Hypothalamus (tissue), 51 donors: ENCODE measurements at places on chromosomes 7 and 10.

DNA sequence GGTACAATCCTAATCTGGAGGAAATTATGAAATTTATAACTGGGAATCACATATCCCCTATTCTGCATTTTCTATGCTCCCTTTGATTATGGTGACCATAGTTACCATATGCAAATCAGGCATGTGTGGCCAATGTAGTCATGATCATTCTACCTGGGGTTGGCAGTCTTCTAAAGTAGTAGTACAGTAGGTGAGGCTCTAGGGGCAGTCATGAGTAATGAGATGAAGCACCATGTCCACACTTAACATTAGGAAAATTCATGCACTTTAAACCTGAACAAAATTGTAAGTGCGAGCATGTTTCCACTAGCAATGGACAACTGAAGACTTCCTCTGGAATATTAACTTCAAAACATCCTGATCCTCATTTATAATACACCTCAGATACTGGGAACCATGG, 545.9 kb downstream of the SUGCT start:
- no peak for DNase-seq

DNA sequence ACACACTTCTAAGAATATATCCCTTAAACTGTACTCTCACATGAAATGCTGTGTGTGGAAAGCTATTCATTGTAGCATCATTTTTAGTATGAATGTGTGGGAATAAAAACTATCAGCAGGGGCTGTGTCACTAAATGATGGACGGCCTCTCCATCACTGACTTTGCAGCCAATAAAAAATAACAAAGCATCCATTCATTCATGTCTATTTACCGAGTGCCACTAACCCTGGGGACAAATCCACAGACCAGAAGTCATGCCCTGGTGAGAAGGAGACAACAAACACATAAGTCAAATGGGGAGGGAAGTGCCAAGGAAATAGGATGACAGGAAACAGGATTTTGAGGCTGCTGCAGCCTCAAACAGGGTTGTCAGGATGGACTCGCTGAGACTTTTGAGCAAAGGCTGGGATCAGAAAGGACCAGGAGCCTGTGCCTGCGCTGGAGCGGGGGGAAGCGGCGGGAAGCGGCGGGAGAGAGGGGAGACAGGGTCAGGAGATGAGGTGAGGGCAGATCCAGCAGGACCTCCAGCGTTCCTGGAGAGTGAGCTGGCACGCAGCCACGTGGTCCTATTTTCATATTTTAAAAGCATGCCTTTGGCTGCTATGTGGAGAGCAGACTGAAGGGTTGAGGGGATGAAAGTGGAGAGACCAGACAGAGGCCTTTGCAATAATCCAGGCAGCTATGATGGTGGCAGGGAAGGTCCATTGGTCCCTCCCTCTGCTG, 2.2 kb upstream of the NOM1 start:
- DNase-seq, result no peak

GRCh38 chr10:113430634-113431397, 122.0 kb upstream of the HABP2 start:
- no peak for DNase-seq

GRCh38 chr7:101545441-101546190, 83.5 kb downstream of the MYL10 start:
- no peak for DNase-seq

GRCh38 chr7:32583791-32584190, 88.5 kb downstream of the AVL9 start:
- DNase-seq, result no peak

GRCh38 chr10:44619975-44620374, 235.1 kb upstream of the CXCL12 start:
- no peak for DNase-seq

DNA sequence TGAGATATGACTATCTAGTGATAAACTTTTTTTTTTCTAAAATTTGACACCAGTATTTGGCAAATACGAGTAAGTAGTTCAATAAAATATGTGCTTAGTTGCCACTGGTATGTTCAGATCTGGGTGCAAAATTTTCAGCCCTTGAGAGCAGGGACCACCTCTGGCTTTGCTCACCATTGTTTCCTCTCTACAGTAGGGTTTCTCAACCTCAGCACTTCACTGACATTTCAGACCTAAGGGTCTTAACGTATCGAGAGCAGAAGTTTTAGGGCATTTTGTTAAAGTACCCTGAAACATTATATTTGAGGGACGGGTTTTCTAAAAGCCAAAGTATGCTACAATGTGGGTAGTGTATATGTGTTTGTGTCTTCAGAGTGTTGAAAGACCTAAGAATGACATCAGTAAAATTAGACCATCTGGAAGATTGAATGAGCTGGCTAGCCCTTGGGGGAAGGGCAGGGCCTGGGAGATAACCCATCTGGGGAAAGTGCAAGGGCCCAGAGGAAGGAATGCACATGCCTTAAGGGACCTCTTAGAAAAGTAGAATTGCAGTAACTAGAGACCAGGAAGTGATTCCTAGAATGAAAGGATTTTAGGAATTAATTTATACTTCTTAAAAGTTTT, 11.8 kb downstream of the BZW2 start:
- no peak for DNase-seq

DNA sequence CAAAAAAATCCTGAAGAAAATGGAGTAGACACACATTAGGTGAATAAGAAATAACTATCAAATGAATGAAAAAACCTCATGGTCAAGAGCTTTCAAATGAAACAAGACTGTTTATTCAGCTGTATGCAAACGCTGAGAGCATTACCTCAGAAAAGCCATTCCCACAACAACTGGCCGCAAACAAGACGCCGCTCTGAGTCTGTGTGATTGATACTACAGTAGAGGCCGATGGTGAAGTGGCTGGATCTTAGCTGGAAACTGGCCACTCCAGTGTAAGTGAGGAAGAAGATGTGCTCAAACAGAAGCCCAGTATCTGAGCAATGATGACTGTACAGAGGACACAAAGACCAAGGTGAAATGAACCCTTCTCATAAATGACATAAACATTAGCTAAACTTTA, 252.4 kb upstream of the GHITM start:
- no peak for DNase-seq

DNA sequence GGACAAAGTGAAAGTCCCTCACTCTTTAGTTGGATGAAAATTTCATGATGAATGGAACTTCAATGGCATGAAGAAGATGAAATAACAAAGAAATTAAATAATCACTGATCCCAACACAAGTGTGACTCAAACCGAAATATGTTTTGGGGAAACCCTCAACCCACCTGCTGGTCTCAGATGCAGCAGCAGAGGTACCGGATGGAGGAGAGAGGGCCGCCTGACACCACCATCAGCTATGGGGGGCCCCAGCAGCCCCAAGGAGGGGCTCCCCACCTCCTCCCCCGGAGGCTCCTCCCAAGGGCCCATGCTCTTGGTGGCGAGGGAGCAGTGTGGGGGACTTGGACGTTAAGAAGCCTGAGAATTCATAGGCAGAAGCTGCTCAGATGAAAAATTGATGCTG, 137.2 kb upstream of the ADARB2 start:
- no peak for DNase-seq

GRCh38 chr7:142647749-142648148, 101.5 kb upstream of the PRSS1 start:
- DNase-seq, result no peak

DNA sequence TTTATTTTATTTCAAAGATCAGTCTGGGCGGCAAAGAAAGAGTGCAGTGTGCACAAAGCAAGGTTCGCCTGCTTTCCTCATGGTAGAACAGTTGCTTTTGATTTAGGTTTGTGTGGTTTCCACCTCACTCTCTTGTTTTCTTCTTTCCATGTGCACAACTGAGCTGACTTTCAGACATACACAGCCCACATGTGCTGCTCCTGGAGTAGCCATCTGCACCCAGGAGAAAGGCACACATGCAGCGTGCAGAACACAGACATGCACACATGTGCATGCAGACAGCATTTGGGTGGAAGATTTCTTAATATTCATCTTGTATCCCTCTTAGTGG, 302.1 kb downstream of the FZD1 start:
- DNase-seq, result no peak

- no peak for DNase-seq
These were observed 85.8 kb downstream of the GSAP start for GRCh38 chr7:77330169-77330882.

GRCh38 chr10:49649294-49649693, 30.2 kb upstream of the C10orf53 start:
- DNase-seq, result no peak

GRCh38 chr10:110163192-110163773, 44.1 kb upstream of the MXI1 start:
- DNase-seq, result no peak

- DNase-seq, result no peak
These were observed 211.6 kb downstream of the SFMBT2 start for GRCh38 chr10:7199152-7199760.

DNA sequence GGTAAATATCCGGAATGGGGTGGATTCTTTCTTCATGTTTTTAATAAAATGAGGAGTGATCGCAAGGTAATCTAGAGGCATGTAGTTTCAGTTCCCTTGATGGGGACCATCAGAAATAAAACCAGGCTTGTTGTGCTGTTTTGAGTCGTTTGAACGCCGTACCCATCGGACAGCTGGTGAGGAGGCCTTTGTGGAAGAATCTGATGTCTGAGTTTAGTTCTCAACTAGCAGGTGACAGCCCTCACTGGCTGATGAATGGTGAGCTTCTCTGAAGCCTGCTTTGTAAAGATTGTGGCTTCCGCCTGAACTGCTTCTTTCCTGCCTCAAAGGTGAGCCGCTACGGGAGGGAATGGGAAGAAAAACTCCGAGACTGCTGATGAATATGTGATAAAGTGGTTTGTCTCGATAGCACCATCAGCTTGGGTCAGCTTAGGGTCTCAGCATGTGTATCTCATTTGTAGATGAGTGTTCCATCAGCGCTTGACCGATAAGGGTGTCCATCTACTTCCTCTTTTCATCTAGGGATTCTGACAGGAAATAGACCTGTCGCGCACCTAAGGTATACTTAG, 977 bp downstream of the TMEM248 start:
- DNase-seq, result no peak

GRCh38 chr10:4651404-4652037, 174.5 kb upstream of the AKR1E2 start:
- DNase-seq, result no peak

GRCh38 chr7:95840953-95841950, 68.9 kb downstream of the DYNC1I1 start:
- DNase-seq, result no peak

DNA sequence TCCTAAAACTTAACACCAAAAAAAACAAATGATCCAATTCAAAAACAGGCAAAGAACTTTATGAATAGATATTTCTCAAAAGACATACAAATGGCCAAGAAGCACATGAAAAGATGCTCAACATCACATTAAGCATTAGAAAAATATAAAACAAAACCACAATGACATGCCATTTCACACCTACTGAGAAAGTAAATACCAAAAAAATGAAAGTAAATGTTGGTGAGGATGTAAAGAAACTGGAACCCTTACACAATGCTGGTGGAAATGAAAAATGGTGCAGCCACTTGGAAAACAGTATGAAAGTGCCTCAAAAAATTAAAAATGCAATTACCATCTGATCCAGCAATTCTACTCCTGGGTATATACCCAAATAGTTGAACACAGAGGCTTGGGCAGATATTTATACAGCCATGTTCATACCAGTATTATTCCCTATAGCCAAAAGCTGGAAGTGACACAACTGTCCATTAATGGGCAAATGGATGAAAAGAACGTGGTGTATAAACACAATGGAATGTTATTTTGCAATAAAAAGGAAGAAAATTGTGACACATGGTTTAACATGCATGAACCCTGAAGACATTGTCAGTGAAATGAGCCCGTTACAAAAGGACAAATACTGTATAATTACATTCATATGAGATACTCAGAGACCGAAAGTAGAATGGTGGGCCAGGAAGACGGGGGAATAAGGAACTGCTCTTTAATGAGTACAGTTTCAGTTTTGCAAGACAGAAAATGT, 89.0 kb downstream of the JMJD1C start:
- no peak for DNase-seq
